ENCODE measurements at places on chromosomes 5 and 9. TPM values are rescaled to one million over a fixed set of nuclear protein-coding genes. Genes with fewer than 3 reads are reported as not detected.

The NINJ1 gene
- total RNA-seq = 47.5 TPM

- DNase-seq = no peak
Measured at GRCh38 chr9:13588151-13589033, 308.9 kb upstream of the MPDZ start.

DNA sequence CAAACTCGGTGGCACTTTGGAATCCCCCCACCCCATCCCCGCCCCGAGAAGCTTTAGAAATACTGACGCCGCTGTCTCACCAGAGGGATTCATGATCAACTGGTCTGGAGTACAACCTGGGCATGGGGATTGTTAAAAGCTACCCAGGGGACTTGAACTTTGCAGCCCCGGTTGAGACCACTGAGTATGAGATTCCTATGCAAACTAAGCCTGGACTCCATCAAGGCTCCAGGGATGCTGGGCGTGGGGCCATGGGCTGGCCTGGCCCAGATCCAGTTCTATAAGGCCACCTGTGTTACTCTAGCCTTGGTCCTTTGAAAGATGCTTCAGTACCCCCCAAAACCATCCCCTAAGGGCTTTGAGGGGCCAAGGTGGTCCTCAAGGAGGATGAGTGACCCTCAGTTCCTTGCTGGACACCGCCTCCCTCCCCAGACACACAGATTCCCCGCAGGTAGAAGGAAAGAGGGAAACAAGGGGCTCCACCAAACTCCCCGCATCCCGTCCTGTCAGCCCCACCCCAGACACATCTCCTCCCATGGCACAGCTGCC is 68.5 kb downstream of the MRPL36 start:
- no peak for DNase-seq

DNA sequence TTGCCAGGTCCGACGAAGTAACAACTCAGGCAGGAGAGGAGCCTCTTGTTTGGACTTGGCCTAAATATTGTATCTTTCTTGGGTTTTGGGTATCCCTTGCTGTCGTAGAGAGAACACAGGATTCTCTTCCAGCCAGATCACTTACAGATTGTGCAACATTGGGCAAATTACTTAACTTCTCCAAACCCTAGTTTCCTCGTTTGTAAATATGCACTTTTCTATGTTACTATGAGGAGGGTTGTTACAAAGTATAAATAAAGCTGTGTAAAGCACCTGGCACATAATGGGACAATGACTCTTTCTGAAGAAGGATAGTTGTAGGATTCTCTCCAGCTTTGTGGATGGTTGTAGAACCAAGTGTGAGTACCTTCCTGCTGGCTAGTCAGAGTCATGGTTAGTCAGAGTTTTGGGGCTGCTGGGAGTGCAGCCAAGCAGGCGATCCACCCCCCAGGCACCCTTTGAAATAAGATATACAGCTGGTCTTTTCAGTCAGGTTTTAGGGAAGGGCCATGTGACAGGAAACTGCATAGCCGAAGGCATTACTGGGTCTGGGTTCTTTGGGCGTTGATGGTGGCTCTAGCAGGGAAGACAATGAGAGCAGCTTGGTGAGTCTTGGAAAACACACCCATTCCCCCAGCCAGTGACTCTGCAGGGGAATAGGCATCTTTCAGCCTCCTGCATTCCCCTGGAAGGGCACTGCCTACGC is 49.9 kb upstream of the GDNF start:
- no peak for DNase-seq

DNA sequence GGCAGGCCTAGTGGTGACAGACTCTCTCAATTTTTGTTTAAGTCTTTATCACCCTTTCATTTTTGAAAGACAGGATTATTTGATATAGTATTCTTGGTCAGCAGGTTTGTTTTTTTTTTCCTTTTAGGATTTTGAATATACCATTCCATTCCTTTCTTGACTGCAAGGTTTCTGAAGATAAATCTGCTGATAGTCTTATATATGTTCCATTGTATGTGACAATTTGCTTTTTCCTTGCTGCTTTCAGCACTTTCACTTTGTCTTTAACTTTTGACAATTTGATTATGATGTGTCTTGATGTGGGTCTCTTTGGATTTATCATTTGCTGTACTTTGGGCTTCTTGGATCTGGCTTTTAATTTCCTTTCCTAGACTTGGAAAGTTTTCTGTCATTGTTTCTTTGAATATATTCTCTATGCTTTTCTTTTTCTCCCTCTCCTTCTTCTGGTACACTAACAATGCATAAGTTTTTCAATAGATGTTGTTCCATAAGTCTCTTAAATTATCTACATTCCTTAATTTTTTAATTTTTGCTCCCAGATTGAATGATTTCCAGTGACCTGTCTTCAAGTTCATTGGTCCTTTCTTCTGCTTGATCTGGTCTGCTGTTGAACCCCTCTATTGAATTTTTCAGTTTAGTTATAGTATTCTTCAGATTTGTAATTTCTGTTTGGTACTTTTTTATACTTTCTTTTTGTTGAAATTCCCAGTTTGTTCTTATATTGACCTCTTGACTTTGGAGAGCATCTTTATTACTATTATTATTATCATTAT is 14.6 kb upstream of the FBXW2 start:
- DNase-seq = no peak

DNA sequence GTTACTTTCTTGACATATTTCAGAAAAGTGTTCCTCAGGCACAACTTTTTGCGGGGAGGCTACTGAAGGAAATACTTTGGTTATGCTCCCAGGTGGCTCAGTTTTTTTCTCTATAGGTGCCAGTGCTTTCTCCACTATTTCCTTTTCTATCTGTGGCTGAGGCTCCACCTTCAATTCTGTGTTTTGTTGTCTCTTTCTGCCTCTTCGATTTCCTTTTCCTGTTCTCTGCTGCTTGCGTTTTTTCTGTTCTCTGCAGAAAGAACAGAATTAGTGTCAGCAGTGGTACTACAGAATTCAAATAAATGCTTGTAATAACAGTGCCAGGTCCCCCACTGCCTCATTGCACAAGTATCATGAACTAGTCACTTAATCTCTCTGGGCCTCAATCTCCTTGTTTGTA is 7.0 kb downstream of the HEMGN start:
- DNase-seq = no peak

DNA sequence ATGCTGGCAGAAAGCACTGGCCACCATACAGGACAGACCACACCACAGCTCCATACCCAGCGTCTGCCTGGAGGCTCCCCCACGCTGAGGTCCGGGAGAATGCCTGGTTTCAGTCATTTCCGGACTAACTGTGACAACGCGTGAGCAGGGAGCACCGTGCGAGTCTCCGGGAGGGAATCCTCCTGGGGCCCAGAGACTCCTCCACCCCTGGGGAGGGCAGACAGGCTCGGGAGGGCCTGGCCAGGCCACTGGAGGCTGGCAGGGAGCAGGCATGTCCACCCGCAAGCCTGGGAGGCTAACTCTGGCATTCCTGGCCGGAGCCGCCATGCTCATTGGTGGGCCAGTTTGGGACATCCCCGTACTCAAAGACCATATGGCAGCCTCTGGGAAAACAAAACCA is 6.5 kb downstream of the BRD3OS start:
- DNase-seq = no peak

- DNase-seq = no peak
Measured at GRCh38 chr9:113548221-113549041, 84.9 kb downstream of the RGS3 start.

GRCh38 chr9:128216781-128217553 is 13.8 kb downstream of the DNM1 start:
- no peak for DNase-seq

Data from dorsolateral prefrontal cortex (tissue), 122 donors.